Spinal cord (tissue), 10 donors: ENCODE measurements at places on chromosomes 5 and 9. TPM values are rescaled to one million over a fixed set of nuclear protein-coding genes. Genes with fewer than 3 reads are reported as not detected.
A peak's percentile ranks its signal among the peaks of the same experiment; 100 is the strongest.

- no peak for DNase-seq
Measured at GRCh38 chr5:165328846-165329245, 1823.4 kb downstream of the MAT2B start.

The LECT2 gene
- polyA plus RNA-seq: 1.7 TPM

DNA sequence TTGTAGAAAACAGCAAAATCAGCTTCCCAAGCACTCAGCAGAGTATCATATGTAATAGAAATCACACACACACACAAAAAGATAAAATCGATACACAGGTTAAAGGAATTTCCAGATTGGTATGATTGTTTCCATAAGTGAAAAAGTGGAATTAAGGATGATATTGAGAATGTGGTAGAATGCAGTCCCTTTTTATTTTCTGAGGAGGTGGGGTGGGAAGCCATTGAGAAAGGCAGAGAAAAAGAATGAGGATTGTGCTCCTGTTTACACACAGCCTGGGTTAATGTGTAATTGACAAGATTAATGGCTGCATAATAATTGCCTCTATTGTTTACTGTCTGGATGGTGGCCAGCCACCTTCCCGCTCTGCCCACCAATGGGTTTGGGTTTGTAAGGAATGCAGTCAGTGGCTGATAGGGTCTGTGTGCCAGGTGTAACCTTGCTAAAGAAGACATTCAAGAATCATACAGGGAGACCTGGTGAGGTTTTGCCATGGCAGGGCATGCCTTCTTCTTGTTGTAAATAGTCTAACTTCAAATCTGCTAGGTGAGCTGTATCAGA lies 177.2 kb upstream of the MAP3K1 start:
- peak; percentile 46 for DNase-seq

The DBH gene
- 1.3 TPM for polyA plus RNA-seq

GRCh38 chr5:33224285-33224961 lies 216.3 kb upstream of the TARS1 start:
- DNase-seq: no peak

The ANKHD1 gene
- 78.0 TPM for polyA plus RNA-seq

The PGM5 gene
- polyA plus RNA-seq: 11.5 TPM

DNA sequence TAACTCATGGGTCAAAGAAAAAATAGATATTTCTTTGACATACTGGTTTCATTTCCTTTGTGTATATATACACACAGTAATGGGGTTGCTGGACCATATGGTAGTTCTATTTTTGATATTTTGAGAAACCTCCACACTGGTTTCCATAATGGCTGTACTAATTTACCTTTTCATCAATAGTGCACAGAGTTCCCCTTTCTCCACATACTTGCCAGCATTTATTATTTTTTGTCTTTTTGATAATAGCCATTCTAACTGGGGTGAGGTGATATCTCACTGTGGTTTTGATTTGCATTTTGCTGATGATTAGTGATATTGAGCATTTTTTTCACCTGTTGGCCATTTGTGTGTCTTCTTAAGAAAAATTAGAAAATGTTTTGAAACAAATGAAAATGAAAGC lies 78.4 kb upstream of the CKMT2 start:
- no peak for DNase-seq

DNA sequence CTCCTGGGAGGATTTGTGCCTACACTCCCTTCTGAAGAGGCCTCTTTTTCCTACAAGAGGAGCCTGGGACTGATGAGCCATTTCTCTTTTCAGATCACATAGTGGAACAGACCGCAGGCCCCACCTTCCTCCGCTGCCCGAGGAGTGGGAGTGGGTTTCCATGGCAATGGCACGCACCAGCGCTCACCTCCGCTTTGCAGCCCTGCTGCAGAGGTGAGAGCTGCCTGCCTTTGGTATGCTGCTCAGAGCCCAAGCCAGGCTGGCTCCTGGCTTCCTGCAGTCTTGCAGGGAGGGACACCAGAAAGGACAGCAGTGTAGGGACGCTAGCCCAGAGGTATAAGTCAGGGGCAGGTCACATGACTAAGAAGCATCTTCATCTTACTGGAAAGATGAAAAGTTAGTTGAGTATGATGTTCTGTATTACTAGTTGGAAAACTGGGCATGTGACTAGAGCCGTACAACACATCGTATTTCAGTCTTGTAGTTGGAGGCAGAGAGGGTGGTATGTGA lies 12.4 kb downstream of the PTTG1 start:
- DNase-seq: peak; percentile 60

GRCh38 chr5:125595095-125595494 lies 828.1 kb upstream of the GRAMD2B start:
- DNase-seq: no peak

The BHMT2 gene
- 8.2 TPM for polyA plus RNA-seq

DNA sequence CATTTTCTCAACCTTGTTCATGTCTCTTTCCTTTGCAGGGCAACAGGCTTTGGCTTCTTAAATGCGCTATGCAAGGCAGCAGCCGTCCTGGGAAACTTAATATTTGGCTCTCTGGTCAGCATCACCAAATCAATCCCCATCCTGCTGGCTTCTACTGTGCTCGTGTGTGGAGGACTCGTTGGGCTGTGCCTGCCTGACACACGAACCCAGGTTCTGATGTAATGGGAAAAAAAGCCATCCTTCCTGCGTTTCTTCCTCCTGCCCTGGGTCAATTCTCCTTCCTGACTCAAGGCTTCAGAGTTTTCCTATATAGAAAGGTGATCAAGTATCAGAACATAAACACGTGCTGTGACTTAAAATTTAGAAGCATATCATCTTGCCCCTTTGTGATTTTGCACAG lies 77.8 kb upstream of the IQGAP2 start:
- no peak for DNase-seq

- DNase-seq: no peak
Measured at GRCh38 chr9:117000834-117001233, 313.7 kb downstream of the TRIM32 start.

GRCh38 chr9:15711531-15711930 lies 158.7 kb downstream of the CCDC171 start:
- DNase-seq: no peak

The C9orf85 gene
- polyA plus RNA-seq: 16.2 TPM

The SLC6A19 gene
- 0.22 TPM for polyA plus RNA-seq

DNA sequence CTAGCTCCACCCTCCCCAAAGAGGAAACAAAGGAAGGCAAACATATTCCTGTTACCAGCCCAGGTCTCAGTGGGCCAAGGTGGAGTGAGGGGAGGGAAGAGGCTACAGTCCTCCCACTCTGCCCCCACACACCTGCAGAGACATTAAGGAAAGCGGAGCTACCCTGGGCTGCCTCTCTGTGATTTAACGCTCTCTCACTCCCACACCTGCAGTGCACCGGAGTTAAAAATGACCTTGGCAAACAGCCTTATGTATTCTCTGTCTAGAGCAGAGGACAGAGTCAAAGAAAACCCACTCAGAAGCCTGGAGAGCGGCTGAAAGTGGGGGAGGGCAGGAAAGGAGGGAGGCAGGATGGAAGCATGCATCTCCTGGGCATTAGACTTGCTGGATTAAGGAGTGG lies 32.7 kb downstream of the KCNIP1 start:
- no peak for DNase-seq
